ENCODE measurements at places on chromosomes 11 and 22.
A peak's percentile ranks its signal among the peaks of the same experiment; 100 is the strongest.

DNA sequence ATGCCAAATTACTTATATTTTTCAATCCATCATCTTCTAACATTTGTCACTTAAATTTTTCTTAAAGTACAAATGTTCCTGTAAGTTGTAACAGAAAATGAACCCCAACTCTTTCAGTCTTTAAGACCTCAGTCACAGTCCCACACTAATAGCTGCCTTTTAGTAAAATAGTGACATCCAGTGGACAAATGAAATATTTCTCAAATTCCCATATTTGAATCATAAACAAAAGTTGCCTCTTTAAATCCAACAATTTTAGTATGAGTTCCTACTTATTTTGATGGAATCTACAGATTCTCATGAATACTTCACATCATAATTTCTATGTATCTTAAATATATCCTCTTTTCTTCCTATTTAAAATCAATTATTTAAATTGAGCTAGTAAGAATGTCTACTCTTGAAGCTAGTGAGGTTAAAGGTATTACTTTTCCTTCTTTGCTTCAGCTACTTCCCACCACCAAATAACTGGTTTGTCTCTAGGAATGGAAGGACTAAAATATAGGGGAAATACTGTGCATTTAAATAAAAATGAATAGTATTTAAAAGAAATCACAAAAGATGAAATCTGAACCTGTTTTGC is 9.2 kb downstream of the LIN7C start:
- DNase-seq = peak; percentile 12

DNA sequence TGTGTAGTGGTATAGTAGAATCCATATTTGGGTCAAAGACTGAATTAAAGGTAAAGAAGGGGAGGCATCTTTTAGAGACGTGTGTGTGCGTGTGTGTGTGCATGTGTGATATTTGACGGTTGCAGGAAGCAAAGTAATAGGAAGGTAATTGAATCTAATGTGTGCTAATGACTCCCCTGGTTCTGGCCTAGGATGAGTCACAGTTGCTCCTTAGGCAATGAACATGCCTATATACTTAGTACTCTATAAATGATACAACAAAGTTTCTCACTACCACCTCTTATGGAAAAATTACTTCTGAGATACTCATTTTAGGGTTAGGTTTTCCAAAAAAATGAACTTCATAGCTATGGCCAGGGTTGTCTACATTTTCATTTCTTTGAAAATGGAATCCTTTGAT is 409.6 kb downstream of the GUCY1A2 start:
- no peak for DNase-seq

- DNase-seq = no peak
Measured at GRCh38 chr11:118870396-118871343, 13.0 kb upstream of the CXCR5 start.

DNA sequence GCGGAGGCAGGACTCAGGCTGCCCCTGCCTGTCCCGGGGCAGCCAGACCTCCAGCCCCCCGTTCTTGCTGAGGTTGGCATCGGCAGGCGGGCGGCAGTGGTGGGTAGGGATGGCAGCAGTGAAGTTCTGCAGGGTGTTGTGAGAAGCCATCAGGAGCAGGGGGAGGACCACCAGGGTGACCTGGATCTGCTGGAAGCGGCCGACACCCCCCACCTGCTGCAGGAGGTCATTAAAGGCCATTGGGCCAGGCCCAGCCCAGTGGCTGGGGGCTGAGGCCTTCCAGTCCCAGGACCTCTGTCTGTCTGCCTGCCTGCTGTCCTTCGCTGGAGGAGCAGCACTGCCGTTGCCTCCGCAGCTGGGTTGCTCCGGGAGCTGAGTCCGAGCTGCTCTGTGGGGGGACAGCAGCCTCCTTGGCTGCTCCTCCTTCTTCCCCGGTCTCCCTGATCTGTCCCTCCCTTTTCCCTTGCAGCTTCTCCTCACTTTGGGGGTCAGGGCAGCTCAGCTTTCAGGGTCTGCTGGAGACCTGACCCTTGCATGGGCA is at the start of gene SLC22A6:
TSS of gene SLC22A6 (minus strand) at position 517 of the 541 bp plus-strand sequence. CDS start at position 240, 277 bp downstream.
- DNase-seq = no peak

GRCh38 chr22:35630387-35630793 is 13.3 kb upstream of the MB start:
- DNase-seq = no peak

GRCh38 chr11:16454289-16454863 is 98.0 kb upstream of the SOX6 start:
- no peak for DNase-seq

DNA sequence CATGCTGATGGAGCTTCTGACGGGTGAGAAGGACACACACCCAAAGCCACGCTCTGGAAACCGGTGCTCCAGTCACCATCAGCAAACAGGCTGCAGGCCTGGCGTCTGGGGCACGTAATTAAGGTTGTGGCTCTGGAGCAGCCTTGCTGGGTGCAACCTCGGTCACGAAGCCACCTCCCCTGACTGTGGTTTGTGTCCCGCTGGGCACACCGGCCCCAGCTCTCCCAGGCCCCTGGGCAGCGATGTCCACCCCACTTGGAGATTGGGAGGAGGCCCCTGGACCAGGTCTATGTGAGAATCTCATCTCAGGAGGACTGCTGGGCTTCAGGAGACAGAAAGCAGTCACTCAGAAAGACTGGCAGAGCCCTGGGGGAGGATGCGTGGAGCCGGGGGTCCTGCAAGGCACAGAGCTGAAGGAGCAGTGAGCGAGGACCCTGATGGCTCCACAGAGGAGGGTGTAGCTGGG is 631.6 kb downstream of the BRD1 start:
- no peak for DNase-seq

DNA sequence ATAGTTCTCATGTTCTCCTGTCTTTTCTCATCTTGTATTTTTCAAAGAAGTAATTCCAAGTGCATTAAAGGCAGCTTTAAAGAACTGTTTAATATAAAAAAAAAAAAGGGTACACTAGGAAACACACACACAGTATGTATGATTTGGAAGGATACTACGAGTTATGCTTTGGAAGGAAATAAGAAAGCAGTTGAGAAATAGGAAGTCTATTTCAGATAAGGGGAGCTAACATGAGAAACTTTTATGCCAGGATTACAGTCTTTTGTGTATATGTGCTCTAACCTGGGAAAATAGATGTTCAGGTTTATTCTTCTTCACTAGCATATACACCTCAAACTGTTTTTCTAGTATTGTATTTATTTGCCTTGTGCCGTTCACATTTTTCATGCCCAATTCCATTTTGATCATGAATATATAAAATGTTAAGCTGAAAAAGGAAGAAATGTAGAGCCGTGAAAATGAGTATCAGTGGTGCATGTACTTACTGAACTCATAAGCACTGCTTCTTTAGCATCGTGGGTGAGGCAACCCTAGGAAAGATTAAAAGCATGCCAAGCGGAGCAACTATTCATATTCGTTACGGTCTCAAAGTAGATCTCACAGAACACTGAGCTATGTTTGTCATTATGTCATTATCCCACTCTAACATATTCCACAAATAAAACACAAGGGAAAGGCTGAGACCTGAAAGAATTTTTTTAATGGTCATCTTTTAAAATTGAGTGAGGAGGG is 59.6 kb downstream of the GUCY1A2 start:
- DNase-seq = no peak

- peak; percentile 47 for DNase-seq
Measured at GRCh38 chr22:38824585-38824984, 19.2 kb downstream of the NPTXR start.

DNA sequence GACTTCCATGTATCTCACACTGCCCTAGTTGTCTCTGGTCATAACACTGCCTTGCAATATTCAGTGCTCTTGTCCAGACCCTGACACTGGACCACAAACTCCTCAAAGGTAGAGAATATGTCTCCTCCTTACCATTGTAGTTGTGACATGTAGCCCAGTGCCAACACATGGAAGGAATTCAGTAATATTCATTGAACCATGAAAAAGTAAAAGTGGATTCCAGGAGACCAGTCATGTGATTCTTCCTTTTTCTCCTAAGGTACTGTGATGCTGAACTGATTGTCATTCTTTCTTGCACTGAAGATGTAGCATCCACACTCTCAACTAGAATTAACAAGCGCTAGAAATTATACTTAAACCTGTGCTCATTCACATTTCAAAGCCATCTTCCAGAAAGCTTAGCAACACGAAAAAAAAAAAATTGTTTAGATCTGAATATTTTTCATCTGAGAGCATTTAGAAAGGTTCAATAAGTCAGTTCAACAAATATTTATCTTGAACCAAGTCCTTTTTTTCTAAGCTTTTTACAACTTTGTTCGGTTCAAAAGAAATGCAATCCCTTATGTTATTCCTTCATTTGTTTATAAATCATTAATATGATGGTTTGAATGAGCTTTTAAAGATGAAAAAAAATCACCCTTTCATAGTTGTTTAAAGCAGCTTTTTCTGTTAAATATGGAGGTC is 224.7 kb upstream of the BLID start:
- DNase-seq = no peak

GRCh38 chr11:134276396-134277182 is 410 bp downstream of the GLB1L3 start:
- peak; percentile 21 for DNase-seq

DNA sequence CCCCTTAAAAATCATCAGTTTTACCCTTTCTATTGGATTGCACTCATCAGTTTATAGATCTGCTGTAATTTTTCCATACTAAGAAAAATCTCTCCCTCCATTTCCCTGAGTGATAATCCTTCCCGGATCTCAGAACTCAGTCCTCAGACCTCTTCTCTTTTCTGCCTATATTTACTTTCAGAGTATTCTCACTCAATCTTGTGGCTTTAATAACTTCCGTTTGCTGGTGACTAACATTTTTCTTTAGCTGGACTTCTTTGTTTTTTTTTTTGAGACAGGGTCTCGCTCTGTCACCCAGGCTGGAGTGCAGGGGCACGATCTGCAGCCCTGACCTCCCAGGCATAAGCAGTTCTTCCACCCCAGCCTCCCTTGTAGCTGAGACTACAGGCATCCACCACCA is 10.4 kb downstream of the ATXN10 start:
- DNase-seq = no peak

DNA sequence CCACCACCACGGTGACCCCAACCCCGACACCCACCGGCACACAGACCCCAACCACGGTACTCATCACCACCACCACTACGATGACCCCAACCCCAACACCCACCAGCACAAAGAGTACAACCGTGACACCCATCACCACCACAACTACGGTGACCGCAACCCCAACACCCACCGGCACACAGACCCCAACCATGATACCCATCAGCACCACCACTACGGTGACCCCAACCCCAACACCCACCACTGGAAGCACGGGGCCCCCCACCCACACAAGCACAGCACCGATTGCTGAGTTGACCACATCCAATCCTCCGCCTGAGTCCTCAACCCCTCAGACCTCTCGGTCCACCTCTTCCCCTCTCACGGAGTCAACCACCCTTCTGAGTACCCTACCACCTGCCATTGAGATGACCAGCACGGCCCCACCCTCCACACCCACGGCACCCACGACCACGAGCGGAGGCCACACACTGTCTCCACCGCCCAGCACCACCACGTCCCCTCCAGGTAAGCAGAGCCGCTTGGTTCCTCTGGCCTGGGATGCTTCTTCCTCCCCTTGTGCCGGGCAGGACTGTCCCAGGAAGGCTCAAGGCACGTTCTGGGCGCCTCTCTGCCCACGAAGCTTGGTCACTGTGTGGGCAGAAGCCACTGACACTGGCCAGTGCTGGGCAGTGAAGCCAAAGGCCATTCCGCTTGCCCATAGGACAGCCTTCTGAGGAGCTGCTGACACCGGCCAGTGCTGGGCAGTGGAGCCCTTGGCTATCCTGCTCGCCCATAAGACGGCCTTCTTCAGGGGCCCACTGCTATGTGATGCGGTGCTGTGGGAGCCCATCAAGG is 25.1 kb downstream of the MUC2 start:
- DNase-seq = no peak

GRCh38 chr22:43269246-43269645 is 73.9 kb downstream of the SCUBE1 start:
- peak; percentile 78 for DNase-seq
